ENCODE measurements at places on chromosomes 5 and 9. TPM values are rescaled to one million over a fixed set of nuclear protein-coding genes. Genes with fewer than 3 reads are reported as not detected.

Gene ARHGEF37
- 0.41 TPM for total RNA-seq

GRCh38 chr5:139880416-139881142, 85.0 kb downstream of the PSD2 start:
- no peak for DNase-seq

DNA sequence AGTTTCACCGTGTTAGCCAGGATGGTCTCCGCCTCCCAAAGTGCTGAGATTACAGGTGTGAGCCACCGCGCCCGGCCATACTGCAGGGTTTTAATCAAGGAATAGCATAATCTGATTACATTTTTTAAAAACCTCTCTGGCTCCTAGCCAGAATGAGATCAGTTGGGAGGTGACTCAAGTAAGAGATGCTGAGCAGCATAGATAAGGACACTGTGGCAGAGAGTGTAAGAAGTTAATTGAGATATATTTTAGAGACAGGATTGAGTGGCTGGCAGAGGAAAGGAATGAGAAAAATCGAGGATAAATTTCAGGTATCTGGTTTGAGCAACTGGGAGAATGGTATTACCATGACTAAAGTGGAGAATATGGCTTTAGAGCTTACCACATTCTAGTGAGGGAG, 7.3 kb upstream of the RIGI start:
- no peak for DNase-seq

DNA sequence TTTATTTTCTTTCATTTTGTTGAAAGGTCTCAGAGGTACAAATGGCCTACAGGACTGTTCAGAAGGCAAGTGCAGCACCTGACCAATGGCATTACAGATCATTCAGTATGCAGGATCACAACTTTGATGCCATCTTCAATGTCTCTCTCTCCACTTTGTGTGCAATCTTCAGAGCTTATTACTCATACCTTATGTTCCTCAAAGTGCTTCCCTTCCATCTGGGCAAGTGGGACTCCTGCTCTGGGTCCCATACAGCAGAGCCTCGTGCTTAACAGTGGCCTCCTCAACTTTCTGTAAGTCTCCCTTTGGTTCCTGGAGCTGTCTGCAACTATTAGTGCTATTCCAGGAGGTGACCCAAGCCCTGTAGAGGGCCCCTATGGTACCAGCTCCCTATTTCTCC, 358.4 kb upstream of the RPS23 start:
- DNase-seq, result no peak

DNA sequence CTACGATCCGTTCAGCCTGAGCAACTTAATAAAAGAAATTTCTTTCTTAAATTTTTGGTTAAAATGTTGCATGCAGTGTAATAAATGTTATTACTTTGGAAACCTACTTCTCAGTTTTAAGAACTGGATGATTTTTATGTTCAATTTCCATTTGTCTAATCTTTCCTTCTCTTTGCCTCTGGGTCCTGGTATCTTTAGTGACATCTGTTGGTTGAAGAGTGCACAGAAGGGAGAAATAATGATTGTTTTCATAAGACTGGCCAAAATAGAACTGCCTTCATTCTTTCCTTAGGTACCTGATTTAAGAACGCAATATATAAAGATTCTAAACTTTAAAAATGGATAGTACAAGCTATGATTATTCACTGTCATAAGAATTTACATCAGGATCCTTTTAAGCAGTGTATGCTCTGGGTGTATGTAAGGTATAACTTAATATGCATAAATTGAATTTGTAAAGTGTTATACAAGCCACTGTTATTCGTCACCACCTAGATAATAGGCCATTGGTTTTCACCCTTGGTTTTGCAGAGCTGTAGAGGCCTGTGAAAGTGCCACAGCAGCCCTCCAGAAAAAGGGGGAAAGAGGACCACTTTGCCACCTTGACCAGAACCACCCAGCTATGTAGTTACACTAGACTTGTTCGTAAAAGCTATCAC, 82.8 kb upstream of the TLX3 start:
- no peak for DNase-seq

GRCh38 chr9:108311745-108312144, 544.0 kb downstream of the ACTL7B start:
- DNase-seq, result no peak

- no peak for DNase-seq
These were observed 253.2 kb downstream of the CDH18 start for GRCh38 chr5:19734776-19735175.

All from activated naive CD4-positive, alpha-beta T cell treated with anti-CD3 and anti-CD28 coated beads, Interleukin-2, amount 50 U/mL, for 72 hours (primary cell).